ENCODE measurements at places on chromosomes 6 and 20. TPM values are rescaled to one million over a fixed set of nuclear protein-coding genes. Genes with fewer than 3 reads are reported as not detected.

The CAPN11 gene
- total RNA-seq: 0.67 TPM

The C6orf58 gene
- not detected for total RNA-seq

The RFX6 gene
- total RNA-seq: not detected

The WFDC12 gene
- total RNA-seq: not detected

The IL17F gene
- total RNA-seq: not detected

The BICRAL gene
- 3.5 TPM for total RNA-seq

The HSPA1L gene
- 1.9 TPM for total RNA-seq

The SLC2A10 gene
- total RNA-seq: 6.5 TPM

The SYNDIG1 gene
- total RNA-seq: not detected

Measured in pulmonary artery endothelial cell (primary cell).